ENCODE measurements at places on chromosomes 3 and 15.

DNA sequence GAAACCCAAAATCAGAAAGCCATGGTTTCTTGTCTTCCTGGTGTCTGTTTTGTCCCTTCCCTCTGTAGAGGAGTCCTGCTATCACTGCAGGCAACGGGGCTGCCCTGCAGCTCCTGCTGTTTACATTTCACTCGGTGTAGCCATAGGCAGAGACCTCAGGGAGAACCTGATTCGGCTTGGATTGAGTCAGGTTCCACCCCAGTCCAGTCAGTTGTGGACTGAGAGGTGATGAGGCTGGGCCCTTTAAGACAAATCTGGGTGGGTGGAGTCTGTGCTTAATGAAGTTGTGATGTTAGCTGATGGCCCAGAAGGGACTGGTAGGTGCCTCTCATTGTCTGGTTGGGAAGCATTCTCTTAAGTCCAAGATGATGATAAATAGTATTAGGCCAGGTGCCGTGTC is 35.7 kb downstream of the FLNB start:
- DNase-seq: peak; percentile 59

DNA sequence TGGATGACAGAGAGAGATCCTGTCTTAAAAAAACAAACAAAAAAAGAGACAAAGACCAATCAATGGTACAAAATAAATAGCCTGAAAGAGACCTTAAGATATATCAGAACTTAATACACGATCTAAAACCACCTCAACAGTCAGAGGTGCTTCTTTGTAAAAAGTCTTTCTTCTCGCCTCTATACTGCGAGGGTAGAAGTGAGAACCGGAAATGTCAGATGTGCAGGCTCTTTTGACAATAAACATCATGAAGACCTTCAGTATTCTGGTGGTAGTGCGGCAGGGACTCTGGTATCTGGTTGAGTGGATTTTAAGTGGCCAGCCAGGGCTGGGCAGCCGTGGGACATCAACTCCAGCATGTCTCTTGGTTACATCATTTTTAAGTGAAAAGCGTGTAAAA is 30.0 kb downstream of the RUBCN start:
- DNase-seq: no peak

- DNase-seq: no peak
Observed at GRCh38 chr3:64021922-64022321, 1.4 kb downstream of the PSMD6 start.

DNA sequence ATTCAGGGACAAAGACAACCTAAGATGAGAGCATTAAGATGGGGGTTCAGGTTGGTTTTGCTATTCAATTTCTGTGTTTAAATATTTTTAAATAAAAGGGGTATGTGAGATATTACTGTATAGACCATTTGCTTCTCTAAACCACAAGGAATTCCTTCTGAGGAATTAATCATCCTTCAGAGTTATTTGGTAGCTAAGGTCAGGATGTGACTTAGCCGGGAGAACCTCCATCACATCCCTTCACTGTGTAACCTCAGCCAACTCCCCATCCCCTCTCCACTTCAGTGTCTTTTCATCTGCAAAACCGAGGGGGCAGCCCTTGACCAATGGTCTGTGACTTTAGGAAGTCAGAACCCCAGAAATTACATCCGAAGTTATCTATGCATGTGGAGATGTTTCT is 48.7 kb upstream of the SKOR1 start:
- no peak for DNase-seq

DNA sequence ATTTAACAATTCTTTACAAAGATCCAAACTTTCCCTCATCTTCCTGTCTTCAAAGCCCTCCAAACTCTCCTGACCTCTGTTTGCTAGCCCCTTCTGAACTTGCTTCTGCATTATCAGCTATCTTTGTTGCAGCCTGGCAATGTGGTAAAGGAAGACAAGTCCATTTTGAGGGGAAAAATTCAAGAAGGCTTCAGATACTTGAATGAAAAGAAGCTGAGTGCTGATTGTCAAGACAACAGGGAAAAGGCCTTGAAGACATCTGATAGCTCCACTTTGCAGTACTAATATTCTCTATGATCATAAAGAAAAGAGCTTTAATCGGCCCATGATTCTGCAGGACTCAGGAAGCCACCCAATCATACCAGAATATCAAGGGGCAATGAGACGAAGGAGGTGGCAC is 91.8 kb downstream of the LMLN start:
- no peak for DNase-seq

DNA sequence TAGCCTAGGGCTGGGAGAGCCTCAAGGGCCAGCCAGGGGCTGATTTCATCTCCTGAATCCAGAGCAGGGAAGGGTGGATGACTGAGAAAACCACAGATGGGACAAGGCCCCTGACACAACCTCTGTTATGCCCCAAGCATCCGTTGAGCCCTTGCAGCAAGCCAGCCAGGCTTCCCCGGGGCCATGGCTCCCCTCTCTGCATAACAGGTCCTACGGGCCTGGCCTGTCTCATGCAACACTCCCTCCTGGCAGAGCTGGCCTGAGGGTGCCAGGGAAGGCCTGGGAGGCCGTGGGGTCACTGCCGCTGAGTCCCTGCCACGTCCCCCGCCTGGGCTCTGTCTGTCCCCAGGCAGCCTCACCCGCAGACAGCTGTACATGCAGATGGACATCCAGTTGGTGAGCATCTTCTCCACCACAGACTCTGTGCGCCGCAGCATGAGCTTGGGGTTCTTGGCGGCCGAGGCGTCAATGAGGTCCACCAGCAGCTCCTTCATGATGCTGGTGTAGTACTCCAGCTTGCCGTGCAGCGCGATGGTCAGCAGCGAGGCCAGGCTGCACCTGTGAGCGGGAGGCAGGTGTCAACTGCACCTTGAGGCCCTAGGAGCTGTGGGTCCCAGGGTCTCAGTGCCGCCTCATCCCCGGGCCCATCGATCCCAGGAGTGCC is 22.1 kb downstream of the H1-8 start:
- DNase-seq: peak; percentile 45

DNA sequence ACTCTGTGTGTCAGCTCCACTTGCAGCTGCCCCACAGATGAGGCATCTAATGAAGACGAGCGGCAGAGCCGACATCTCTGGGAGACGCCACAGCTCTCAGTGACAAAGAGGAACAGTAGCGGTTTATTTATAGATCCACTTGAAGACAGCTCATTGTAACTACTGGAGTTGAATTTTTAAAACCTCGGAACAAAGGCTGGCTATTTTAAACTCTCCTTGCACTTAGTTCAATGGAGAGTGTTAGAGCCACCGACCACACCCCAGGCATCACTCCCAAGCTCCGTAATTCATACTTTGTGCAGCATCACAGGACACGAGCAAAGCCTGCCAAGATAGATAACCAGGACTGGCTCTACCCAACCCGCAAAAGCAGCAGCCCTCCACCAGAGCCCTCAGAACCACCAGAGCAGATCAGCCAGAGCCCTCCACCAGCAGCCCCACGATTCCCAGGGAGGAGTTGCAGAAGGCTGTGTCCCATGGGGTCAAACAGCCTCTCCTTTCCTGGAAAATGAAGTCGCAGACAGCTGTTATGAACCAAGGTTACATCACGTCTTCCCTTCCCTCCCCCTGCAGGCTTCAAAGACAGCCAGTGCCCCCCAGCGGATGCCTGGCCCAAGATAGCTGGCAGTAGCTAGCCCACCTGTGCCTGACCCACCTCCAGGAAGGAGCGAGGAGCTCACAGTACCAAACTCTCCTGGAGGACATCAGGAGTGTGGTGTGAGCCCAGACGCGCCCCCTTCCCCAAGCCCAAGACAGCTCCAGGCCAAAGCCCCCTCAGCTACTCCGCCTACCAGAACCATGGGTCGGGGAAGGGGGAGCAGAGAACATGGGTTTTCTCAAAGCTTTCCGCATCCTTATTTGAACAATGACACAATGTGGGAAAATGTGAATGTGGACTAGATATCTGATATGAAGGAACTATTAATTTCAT is 45.7 kb downstream of the POC1A start:
- no peak for DNase-seq

- peak; percentile 85 for DNase-seq
Observed at GRCh38 chr15:49855917-49856637, 235.2 kb downstream of the DTWD1 start.

DNA sequence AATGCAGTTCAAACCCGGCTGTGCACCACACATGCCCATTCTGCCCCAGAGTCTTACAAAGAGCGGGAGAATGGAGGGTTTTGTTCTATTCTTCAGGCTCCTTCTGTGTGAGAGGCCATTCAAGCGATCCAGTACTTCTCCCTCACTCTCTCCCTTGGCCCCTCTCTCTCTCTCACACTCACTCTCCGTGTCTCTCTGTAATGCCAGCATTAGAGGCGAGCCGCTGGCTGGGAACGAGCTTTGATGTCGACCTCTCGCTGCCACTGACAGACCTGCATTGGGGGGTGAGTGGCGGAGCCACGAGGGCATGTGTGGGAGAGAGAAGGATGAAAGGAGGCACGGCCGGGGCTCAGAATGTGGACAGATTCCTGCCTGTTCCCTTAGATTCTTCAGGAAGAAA is 231.7 kb upstream of the ARRDC4 start:
- DNase-seq: no peak

DNA sequence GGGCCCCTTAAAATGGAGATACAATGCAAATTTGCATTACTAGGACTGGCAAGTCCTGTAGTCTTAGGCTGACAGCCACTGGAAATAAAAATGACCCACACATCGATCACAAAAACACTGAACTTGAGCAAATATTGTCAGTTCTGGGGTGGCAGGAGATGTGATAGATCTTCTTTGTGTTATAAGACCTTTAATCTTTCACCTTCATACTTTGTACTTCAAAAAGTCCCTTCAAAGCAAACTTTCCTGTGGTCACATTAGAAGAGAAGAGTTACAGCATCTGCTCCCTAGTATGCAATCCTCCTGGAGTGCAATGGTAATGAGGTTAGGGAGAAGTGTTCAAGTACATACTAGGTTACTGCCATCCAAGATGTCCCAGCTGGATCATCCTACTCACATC is 149.4 kb upstream of the KCNMB2 start:
- DNase-seq: no peak

DNA sequence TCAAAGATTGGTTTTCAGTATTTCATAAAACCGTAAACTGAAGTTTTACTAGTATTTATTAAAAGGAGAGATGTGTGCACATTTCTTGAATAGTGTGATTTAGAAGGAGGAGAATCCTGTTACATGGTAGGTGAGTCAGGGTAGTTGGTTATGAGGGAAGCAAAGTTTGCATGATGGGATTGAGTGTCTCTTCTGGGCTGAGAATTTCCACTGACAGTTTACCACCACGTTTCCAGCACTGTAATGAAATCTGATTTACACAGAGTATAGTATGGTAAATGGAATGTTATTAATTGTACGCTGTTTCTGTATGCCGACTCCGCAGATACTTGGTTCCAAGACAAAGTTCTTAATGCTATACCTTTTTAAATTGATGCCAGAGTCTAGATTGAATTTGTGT is 1.6 kb downstream of the NECTIN3 start:
- no peak for DNase-seq

Data from trophoblast cell (in vitro differentiated cells and primary cell).